ENCODE measurements at places on chromosomes 2 and 18. TPM values are rescaled to one million over a fixed set of nuclear protein-coding genes. Genes with fewer than 3 reads are reported as not detected.

The SFTPB gene
- total RNA-seq, result not detected

The KCNE4 gene
- total RNA-seq, result not detected

- no peak overlapping the region for H3K4me3 ChIP-seq
- no peaks in the 10 kb centered on the region for H3K4me1 ChIP-seq
- no peak overlapping the region for H3K27ac ChIP-seq
- no peaks in the 10 kb centered on the region for H3K36me3 ChIP-seq
- no peak for DNase-seq
Observed at GRCh38 chr2:68368654-68369336, 3.7 kb downstream of the PLEK start.

DNA sequence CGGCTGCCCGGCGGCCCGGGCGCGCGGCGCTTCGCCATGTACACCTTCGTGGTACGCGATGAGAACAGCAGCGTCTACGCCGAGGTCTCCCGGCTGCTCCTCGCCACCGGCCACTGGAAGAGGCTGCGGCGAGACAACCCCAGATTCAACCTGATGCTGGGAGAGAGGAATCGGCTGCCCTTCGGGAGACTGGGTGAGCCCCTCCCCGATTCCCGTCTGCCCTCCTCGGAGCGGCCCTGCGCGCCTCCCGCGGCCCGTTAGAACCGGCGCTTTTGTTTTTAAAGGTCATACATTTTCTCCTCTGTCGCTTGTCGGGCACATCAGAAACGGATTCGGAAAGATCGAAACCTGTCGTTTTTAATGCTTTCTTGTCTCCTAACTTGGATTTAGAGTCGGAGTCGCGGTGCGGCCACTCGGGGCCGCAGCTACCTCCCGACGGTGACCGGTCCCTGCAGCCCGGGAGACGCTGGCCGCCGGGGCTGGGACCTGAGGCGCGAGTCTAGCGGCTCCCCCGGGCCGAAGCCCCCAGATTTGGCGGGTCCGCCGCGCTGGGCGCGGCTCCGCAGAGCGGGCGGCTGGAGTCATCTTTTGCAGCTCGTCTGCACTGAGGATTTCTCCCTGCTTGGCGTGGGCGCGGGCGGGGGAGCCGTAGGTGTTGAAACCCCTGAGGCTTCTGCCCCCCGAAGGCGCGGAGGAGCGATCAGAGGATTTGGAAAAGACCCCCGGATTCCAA is 519 bp downstream of the TTL start:
- DNase-seq, result peak; percentile 47
- 0 out of 2 replicates have a peak, but pooled peaks cover 4% of the 10 kb centered on the region for H3K4me1 ChIP-seq
- peak overlapping the region; percentile 59 for H3K27ac ChIP-seq
- peaks cover 18% of the 10 kb centered on the region for H3K36me3 ChIP-seq
- H3K4me3 ChIP-seq, result peak overlapping the region; percentile 96

DNA sequence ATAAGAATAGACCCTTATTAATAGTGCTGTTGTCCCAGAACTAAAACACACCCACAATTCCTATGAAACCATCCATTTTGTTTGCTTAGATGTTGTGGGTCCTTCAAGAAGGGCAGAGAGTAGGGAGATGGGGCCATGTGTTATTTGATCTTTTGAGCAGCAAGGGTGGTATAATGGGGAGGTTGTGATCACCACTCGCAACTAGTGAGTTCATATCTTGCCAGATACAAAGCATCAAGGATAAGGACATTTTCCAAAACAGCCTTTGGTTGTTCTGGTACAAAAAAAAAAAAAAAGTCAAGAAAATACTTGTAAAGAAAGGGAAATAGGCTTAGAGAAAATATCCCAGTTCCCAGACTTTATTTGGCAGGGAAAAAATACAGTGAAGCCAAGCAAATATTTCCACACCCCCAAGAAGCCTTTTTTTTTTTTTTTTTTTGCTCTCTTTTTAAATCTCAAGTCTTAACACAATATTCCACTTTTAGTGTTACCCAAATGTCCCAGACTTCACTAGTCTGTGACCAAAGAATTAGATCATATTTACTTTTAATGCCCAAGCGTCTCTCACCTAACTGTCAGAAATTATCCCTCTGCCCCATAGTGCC is 54.1 kb downstream of the ANTXR1 start:
- H3K4me3 ChIP-seq, result no peak overlapping the region
- H3K27me3 ChIP-seq, result no peaks in the 10 kb centered on the region
- no peak overlapping the region for H3K27ac ChIP-seq
- no peak for DNase-seq

GRCh38 chr2:10753156-10753555 is 31.7 kb downstream of the ATP6V1C2 start:
- H3K4me1 ChIP-seq, result peaks cover 18% of the 10 kb centered on the region
- DNase-seq, result no peak
- no peak overlapping the region for H3K4me3 ChIP-seq

DNA sequence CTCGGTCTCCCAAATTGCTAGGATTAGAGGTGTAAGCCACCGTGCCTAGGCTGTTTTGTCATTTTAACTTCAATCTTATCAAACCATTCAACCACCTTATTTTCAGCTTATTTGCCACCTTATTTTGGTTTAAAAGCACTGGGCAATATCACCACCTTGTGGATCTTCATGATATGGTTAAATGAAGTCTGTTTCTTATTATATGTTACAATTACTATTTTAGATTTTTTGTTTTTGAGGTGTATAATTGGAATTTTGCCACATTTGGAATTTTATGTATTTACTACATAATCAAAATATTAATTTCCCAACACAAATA is 43.8 kb upstream of the SCN9A start:
- no peak overlapping the region for H3K4me3 ChIP-seq
- no peak for DNase-seq
- no peak overlapping the region for H3K27ac ChIP-seq
- no peaks in the 10 kb centered on the region for H3K4me1 ChIP-seq
- no peaks in the 10 kb centered on the region for H3K27me3 ChIP-seq

DNA sequence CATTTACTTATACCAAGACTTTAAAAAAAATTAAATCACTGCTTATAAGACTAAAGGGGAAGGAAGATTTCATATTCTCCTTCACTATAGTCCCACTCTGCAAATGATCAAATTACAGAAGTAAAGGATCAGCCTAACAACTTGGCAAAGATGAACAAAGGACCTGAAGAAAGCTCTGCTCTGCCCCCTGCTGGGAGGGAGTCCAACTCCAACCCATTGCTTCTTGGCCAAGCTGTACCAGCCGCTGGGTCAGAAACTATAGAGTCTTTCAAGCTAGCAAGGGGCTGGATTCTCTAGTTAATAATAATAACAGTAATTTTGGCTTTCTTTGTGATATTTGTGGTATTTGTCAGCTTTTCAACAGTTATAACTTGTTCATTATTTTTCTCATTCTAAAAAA is 927.0 kb upstream of the CRIM1 start:
- H3K4me1 ChIP-seq, result no peaks in the 10 kb centered on the region
- no peak overlapping the region for H3K27ac ChIP-seq
- no peak overlapping the region for H3K4me3 ChIP-seq
- no peaks in the 10 kb centered on the region for H3K36me3 ChIP-seq

- no peak for DNase-seq
- no peaks in the 10 kb centered on the region for H3K27me3 ChIP-seq
Observed at GRCh38 chr2:27714851-27715291, 51.2 kb downstream of the SLC4A1AP start.

DNA sequence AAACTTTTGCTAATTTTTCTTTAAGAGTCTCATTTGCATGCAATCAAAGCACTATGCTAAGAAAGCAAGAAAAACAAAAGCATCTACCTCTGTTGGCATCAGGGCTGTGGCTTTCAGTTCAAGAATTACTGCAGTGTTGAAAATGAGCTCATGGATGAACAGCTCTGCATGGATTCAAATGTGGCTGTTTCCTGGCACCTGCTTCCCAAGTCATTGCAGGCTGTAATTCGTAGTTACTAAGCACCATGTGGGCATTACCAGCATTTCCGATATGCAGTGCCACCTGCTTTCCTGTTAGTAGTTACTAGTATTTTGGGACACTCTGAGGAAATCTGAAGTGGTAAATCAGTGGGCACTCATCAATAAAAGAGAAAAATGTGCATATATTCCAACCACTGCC is 37.8 kb upstream of the FAM110C start:
- H3K4me3 ChIP-seq, result no peak overlapping the region
- no peaks in the 10 kb centered on the region for H3K36me3 ChIP-seq
- no peaks in the 10 kb centered on the region for H3K4me1 ChIP-seq
- H3K27me3 ChIP-seq, result no peaks in the 10 kb centered on the region
- H3K27ac ChIP-seq, result no peak overlapping the region

GRCh38 chr2:78654941-78655340 is 370.6 kb upstream of the REG3G start:
- DNase-seq, result no peak
- no peaks in the 10 kb centered on the region for H3K4me1 ChIP-seq
- no peak overlapping the region for H3K27ac ChIP-seq
- H3K36me3 ChIP-seq, result no peaks in the 10 kb centered on the region
- H3K27me3 ChIP-seq, result no peaks in the 10 kb centered on the region
